ENCODE measurements at places on chromosomes 13 and 19.

- DNase-seq, result no peak
Observed at GRCh38 chr13:100493418-100493817, 95.2 kb downstream of the GGACT start.

DNA sequence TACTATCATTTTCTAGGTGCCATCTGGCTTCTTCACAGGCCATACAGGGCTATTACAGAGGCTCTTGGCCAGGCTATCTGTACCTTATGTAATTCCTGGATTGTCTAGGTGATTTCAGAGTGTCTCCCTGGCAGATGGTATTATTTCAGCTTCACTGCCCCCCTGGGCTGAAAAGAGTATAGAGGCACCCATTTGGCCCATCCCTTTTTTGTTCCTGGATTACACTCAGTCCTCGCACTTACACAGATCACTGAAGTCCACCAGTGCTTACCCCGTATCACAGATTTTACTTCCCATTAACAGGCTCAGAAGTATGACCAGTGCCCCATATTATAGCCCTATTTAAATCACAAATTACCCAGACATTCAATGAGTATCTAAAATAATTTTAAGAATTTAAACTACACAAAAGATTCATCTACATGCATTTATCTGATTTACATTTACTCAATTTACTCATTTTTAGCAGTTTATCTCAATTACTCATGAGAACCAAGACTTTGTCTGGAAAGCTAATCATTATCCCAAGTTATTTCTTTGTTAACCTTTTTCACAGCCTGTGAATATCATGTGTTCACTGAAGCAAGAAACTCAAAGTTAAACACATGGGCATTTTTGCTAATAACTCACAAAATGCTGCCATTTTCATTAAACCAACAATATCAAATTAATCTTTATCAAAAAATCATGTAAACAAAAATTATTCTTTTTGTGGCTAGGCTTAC lies 121.0 kb downstream of the PCDH20 start:
- no peak for DNase-seq

GRCh38 chr13:28161370-28161769 lies 23.0 kb downstream of the PAN3 start:
- no peak for DNase-seq

- DNase-seq, result no peak
Observed at GRCh38 chr13:112802802-112803195, 113.0 kb downstream of the ATP11A start.

DNA sequence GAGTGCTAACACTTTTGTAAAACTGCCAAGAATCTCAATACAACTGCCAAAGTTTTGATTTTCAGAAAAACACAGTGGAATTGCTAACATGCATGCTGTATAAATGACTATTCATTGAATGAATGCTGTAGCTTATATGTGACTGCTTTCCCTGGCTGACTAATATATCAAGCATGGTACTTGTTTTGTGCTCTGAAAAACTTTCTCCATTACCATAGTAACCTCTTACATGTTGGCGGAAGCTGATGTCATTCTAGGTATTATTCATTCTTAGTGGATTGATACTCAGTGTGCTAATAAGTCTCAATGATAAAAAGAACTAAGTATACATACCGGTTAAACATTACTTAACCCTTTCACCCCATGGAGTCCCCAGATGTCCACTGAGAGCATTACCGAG lies 166.1 kb upstream of the MYO16 start:
- DNase-seq, result no peak

DNA sequence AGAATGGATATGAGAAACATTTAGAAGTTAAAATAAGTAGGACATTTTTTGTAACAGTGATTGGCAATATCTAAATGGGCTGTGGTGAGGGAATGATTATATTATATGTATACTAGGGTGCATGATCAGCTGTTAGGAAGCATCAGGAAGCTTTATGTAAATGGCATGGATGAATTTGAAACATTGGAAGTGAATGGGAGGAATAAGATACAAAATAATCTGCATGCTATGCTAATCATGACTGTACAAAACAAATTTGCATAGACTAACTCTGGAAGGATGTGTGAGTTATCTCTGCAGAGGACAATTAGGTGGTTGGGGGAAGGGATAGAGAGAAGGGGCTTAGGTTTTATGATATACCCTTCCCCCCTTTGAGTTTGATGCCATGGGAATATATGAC lies 156.5 kb downstream of the MTUS2 start:
- DNase-seq, result no peak

DNA sequence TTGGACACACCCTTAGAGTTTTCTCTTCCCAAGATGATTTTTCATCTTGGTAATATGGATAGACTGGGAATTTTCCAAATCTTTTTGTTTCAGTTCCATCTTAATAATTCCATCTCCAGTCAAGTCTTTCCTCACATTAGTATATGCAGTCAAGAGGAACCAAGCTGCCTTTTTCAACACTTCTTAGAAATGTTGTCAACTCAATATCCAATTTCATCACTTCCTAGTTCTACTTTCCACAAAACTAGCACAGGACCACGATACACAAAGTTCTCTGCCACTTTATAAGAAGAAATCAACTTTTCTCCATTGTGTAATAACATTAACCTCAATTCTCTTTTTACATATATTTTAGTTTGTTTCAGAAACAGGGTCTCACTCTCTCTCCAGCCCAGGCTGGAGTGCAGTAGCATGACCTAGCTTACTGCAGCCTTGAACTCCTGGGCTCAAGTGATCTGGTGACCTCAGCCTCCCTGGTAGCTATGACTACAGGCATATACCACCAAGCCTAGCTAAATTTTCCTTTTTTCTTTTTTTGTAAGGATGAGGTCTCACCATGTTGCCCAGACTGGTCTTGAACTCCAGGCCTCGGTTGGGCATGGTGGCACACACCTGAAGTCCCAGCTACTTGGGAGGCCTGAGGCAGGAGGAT lies 15.5 kb downstream of the ZNF443 start:
- no peak for DNase-seq
